ENCODE measurements at places on chromosomes 3 and 15.

DNA sequence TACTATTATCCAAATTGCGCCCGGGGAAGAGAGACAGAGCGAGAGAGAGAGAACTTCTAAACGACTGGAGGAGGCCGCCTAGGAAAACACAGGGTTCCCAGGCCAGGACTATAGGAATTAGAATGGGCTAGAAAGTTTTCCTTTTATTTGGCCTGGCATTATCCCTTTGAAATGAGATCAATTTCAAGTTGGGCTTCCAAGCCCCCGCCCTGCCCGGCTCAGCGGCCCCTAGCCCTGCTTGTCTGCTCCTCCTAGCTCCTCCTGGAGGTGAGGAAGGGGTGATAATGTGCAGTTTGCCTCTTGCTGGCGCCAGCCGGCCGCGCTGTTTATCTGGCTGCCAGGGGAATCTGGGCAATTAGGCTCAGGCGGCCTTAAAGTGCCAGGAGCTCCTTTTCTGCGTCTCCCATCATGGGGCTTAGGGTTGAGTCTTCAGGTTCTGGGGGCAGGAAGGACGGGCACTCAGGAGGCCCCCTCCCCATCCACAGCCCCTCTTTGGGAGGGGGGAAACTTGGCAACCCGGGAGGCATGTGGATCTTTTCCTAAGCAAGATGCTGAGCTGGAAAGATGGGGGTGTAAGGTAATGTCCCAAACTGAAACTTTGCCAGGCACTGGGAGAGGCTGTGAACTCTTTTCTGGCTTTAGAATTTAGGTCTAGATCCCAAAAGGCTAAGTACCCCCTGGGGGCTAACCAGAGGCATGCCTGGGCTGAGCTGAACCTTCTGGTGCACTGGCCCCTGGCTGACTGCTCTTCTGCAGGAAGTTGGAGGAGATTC, 5.5 kb downstream of the SMAD6 start:
- no peak for DNase-seq

DNA sequence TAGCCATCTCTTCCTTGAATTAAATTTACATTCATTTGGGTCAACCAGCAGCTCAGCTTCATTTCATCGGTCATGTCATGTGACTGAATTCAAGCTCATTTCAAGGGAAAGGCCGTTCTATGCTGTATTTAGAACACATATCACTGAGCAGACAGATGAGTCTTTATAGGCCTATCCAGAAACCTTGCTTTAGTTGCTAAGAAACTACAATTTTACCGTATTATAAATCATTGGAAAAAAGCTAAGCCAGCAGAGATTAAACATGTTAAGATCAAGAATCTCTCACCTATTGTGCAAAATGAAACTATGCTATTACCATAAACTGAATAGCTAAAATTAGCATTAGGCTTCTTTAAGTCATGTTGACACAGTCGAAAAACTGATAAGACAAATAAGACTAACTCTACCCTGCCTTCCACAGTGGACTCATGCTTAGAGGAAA, 2.2 kb downstream of the NPTN start:
- no peak for DNase-seq

DNA sequence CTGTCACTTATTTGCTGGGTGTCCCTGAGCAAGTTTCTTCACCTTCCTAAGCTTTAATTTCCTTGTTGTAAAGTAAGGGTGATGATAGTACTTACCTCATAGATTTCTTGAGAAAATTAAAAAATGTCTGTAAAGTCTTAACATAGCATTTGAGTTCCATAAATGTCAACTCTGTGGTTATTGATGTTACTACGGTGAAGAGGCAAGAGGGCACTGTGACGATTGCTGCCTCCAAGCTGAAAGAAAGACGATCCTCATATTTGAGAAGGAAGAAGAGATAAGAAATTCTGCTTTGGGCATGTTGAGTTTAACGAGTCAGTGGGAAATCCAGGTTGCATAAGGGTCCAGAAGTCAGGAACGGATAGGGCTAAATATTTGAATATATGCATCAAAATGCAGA, 240.8 kb upstream of the ZPLD1 start:
- DNase-seq, result no peak

DNA sequence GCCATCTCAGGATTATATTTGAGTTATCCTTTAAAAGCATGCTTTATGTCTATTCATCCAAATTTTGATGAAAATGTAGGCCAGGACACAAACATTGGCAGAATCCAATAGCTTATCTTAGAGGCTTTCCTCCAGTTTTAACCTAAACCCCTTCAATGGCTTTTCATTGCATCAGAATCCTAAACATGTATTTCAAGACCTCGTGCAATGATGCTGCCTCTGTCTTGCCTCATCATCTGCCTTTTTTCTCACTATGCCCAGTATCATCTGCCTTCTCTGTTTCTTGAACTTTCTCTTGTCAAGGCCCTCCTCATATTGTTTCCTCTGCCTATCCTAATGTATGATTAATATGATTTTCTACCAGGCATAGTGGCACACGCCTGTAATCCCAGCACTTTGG, 76.1 kb upstream of the MAP4 start:
- DNase-seq, result no peak

- DNase-seq, result no peak
Measured at GRCh38 chr15:29942548-29942947, 120.3 kb upstream of the TJP1 start.

DNA sequence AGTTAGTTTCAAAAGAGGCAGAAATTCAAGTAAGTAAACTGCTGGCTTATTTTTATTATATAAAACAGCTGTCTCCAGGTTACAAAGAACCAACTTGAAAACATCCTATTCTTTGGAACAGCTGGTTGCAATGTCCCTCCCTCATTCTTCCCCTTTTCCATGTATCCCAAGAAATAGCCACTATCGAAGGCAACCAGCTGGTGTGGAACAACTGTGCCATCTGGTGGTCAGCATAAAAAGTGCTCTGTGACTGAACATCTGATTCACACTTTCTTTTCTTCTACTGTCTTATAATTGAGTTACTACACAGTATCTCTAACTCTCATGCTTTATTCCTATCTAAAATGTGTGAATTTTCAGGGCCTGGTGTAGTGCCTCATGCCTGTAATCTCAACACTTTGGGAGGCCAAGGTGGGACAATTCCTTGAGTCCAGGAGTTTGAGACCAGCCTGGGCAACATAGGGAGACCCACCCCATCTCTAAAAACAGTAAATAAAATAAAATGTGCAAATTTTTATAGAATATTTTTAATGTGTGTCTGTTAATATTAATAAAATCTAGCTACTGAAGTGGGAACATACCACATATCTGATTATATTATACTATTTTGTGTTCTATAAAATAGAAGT, 9.6 kb downstream of the OSBPL11 start:
- peak; percentile 39 for DNase-seq

- DNase-seq, result no peak
Measured at GRCh38 chr3:105284876-105285275, 81.8 kb upstream of the ALCAM start.

GRCh38 chr3:12393894-12394293, 90.4 kb upstream of the TSEN2 start:
- no peak for DNase-seq

GRCh38 chr3:129087138-129087702, 26.6 kb downstream of the GP9 start:
- DNase-seq, result no peak

GRCh38 chr3:11494131-11494916, 149.4 kb downstream of the VGLL4 start:
- DNase-seq, result no peak

GRCh38 chr15:101490922-101491733, 1.6 kb upstream of the PCSK6 start:
- no peak for DNase-seq

DNA sequence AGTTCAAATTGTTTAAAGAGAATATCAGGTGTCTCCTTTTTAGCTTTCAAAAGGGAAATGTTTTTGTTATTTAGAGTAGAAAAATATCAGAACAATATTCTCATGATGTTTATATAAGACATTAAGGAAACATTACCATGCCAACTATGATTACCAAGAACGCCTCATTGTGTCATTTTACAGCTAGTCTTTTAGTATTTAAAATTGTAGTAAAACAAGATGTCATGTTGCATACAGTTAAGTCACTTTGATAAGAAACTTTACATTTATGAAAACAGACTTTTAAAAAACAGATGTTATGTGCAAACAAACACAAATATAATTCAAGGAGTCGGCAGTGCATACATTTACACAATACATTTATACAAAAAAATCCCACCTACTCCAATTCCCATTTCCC, 4.4 kb downstream of the PLSCR4 start:
- no peak for DNase-seq

DNA sequence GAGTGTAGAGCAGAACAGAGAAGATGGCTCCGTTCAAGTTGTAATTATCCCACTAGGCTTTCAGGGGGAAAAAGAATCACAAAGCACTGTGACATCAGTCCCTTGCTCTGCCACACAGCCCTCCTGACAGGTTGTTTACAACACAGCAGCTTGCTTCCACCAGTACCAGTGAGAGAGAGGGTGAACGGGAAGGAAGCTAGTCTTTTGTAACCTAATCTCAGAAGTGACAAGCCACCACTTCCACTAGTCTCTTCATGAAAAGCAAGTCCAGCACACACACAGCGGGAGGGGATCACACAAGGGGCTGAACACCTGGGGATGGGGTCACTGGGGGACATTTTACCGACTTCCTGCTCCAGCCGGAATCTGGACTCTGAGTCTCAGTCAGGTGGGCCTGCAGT, 86.3 kb downstream of the FAM81A start:
- no peak for DNase-seq
